Glutamatergic neuron (in vitro differentiated cells): ENCODE measurements at places on chromosomes 11 and 22. TPM values are rescaled to one million over a fixed set of nuclear protein-coding genes. Genes with fewer than 3 reads are reported as not detected.

DNA sequence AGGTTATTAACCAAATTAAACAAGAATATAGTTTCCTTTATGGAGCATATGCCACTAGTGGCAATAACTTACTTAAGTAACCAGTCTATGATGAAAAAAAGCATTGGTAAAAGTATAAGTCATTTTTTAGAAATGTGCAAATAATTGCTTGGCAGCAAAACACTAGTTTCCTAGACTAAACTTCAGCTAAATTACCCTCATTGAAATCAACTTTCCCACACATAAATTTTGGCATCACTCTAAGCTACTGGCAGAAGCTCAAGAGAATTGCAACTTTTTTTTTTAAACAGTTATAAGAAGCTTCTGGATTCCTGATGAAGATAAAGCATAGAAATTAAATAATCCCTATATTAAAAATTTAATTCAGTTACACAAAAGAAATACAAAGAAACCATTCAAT is 12.5 kb downstream of the CCDC34 start:
- DNase-seq: no peak

DNA sequence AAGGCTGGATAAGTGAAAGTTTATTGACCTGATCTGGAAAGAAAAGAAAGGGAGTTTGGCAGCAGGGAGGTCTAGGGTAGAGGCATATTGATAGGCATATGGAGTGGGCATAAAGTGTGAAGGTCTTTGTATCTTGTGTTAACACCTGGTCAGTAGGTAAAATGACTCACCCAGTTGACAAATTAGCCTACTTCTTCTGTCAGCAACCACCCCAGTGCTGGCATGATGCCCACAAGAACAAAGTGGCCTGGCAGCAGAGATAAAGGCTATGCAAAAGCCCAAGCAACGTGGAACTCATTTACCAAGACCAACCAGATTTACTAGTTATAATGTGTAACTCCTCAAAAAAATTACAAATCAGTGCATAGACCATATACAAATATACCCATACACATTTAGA is 4.9 kb downstream of the OR10A3 start:
- DNase-seq: no peak

DNA sequence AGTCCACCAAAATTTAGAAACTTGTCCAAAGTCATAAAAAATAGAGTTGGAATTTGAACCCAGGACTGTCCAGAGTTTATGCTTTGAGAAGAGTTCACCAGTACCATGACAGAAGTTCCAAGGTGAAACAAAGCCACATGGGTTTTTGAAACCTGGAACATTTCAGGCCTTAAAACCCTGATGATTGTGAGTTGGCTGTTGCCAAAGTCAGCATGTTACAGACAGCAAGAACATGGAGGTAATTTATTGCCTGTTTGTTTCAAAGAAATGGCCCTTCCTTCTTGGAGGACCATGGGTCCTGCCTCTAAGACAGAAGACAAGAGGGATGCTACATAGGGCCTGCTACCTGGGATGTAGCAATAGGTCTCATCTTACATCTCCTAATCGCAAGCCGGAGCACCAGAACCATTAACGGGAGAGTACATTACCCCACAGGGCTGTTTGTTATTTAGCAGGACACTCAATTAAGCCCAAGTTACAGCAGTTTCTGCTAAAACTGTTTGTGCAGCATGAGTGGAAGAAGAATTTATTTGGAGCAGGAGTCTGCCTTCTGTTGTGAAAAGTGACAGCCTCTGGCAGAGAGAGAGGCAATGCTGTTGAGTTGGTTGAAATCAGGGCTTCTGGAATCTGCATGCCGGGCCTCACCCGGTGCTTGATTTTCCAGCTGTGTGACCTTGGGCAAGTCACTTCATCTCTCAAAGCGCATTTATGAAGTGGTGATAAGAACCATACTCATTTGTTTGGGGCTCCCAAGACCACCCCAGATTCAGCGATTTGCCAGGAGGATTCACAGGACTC is 136.2 kb downstream of the LDLRAD3 start:
- DNase-seq: no peak

GRCh38 chr11:16095756-16096155 is 260.6 kb downstream of the SOX6 start:
- no peak for DNase-seq

DNA sequence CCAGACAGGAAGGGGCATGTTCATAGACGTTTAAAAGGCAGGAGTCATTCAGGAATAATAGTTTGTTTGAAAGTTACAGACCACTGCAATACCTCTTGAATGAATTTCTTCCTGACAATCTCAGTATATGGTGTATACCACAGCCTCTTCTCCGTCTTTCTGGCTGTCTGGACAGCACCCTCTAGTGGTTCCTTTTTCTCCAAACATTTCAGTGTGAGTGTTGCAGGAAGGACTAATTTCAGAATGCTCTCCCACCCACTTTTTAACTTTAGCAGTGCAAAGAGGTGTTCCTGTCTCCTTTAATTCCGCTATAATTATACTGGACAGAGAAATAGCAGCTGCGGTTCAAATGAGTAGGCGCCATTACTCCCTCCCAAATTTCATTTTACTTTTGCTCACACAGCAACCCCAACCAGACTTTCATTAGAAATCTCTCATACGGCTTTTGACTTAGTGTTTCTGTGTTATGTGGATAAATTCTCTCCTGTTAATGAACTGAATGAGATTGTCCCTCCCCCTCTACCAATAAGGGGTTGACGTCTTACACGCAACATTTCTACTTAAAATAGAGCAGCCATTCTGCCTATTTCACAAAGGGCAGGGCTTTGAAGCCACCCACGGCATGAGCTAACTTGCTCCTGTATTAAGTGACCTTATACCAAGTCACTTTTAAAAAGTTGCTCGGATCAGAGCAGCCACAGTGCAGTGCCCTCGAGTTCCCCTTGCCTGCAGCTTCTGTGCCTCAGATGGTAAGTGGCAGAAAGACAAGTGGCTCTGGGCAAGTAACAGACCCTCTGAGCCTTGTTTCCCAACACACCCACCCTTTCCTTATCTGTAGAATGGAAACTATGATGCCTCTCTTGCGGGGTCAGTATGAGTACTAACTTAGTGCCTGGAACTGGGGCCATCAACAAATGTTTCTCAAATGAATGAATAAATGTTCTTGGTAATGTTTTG is 368.6 kb downstream of the OPCML start:
- no peak for DNase-seq

Gene FJX1
- total RNA-seq: 74.3 TPM

Gene SCN3B
- 118 TPM for total RNA-seq

- peak; percentile 99 for DNase-seq
These were observed at the start of gene NUP98 for GRCh38 chr11:3797329-3798090. TSS of gene NUP98 (minus strand) at chr11:3797554. CDS start at chr11:3782117, 15,437 bp downstream.

Gene BTBD10
- 42.6 TPM for total RNA-seq

DNA sequence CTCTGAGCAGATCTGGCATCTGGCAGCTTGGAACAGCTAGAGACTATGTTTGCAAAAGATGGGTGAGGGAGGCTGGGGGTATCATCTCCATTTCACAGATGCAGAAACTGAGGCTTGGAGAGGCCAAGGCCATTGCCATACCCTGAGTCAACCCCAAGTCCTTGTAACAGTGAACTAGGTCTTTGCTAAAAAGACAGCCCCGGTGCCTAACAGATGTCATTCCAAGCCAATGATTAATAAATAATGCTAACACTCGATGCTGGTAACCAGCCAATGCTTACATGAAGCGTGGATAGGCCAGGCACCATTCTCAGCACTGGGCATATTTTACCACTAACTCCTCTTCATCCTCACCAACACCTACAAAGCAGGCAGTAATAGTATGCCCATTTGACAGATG is 164.0 kb downstream of the MN1 start:
- no peak for DNase-seq
